ENCODE measurements at places on chromosomes 11 and 22.

GRCh38 chr11:75780888-75781287 is 12.3 kb downstream of the DGAT2 start:
- H3K4me1 ChIP-seq = no peaks in the 10 kb centered on the region
- no peak overlapping the region for H3K4me3 ChIP-seq
- no peak for DNase-seq
- no peak overlapping the region for H3K27ac ChIP-seq
- no peaks in the 10 kb centered on the region for H3K27me3 ChIP-seq
- no peaks in the 10 kb centered on the region for H3K36me3 ChIP-seq

- no peak overlapping the region for H3K27ac ChIP-seq
- H3K4me1 ChIP-seq = no peaks in the 10 kb centered on the region
- no peak for DNase-seq
Measured at GRCh38 chr22:22855617-22856308, 31.9 kb upstream of the IGLL5 start.

GRCh38 chr22:26957897-26958296 is 300.5 kb downstream of the MIAT start:
- no peak for DNase-seq
- no peaks in the 10 kb centered on the region for H3K27me3 ChIP-seq
- no peak overlapping the region for H3K27ac ChIP-seq
- no peaks in the 10 kb centered on the region for H3K4me1 ChIP-seq

DNA sequence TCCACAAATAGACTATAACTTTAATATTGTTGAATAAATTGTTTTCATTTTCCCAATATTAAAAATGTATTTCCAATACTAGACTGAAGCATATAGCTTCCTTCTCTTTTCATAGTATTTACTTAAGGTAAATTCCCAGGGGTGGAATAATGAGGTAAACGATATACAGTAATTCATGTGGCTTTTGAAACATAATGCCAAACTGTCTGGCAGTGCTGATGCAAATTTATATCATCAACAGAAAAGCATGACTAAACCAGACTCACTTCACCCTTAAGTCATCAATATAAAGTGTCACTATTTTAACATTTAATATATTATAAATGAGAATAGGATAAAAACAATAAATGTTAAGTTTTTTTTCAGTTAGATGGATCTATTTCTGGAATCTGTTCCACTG is 13.6 kb downstream of the C2CD3 start:
- H3K4me1 ChIP-seq = no peaks in the 10 kb centered on the region
- no peak overlapping the region for H3K4me3 ChIP-seq
- no peak overlapping the region for H3K27ac ChIP-seq
- peaks cover 19% of the 10 kb centered on the region for H3K36me3 ChIP-seq

DNA sequence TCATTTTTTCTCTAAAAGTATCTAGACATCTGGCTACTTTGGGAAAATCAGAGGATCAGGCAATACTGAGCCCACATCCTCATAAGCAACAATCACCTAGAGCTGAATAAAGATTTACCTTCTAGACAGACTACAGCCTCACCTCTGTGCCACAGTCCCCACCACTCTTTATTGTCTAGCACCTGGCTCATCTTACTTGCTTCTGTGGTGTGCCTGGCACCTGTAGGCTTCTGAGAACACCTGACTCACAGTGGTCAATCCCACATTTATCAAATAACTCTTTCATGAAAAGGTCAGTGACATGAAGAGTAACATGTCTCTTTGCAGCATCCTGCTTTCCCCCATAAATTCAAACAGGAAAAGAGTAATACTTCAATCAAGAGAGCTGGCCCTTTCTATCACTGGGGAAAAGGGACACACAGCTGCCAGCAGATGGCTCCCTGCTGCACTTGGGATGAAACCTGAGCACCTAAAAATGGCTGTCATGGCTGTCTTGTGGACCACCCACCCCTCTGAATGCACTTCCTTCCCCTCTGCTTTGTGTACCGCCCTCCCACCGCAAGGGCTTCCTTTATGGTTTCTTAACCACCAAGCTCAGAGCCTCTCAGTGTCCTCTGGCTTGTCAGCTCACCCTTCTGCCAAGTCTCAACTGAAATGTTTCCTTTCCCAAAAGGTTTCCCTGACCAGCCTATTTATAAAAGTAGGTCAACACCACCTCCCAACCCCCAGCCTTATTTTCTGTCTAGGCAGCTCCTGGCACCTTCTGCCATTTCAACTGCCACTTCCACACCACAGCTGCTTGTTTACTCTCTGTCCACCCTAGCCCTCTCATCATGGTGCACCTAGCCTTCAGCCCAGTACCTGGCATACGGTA is 9.3 kb downstream of the TFIP11 start:
- DNase-seq = no peak
- peaks cover 93% of the 10 kb centered on the region for H3K36me3 ChIP-seq
- no peaks in the 10 kb centered on the region for H3K4me1 ChIP-seq
- H3K27ac ChIP-seq = no peak overlapping the region
- H3K27me3 ChIP-seq = no peaks in the 10 kb centered on the region

- no peaks in the 10 kb centered on the region for H3K36me3 ChIP-seq
- H3K4me1 ChIP-seq = no peaks in the 10 kb centered on the region
- no peak for DNase-seq
Measured at GRCh38 chr11:15170698-15171097, 56.0 kb downstream of the INSC start.

GRCh38 chr22:45296628-45297297 is 12.0 kb downstream of the UPK3A start:
- H3K4me3 ChIP-seq = no peak overlapping the region
- H3K27ac ChIP-seq = no peak overlapping the region
- H3K27me3 ChIP-seq = no peaks in the 10 kb centered on the region
- H3K36me3 ChIP-seq = no peaks in the 10 kb centered on the region
- H3K4me1 ChIP-seq = no peaks in the 10 kb centered on the region
- no peak for DNase-seq

DNA sequence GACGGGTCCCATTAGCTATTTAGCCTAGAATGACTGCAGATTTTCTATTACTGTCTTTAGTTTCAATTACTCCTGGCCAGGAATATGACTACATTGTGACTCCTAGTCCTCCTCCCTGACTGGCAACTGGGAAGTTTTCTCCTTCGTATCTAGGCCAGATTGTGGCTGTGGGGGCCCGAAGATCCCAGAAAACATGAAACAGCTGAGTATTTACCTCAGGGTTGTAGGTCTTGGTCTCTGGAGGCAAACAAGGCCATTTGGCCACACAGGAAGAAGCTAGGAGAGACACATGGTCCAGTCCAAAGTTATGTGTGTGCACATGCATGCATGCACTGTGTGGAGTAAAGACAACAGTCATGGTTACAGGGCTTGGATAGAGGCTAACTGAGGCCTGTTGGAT is 10.2 kb upstream of the GDPD4 start:
- no peak for DNase-seq
- no peak overlapping the region for H3K4me3 ChIP-seq
- no peaks in the 10 kb centered on the region for H3K36me3 ChIP-seq

- no peak for DNase-seq
- no peaks in the 10 kb centered on the region for H3K27me3 ChIP-seq
- H3K27ac ChIP-seq = no peak overlapping the region
- no peak overlapping the region for H3K4me3 ChIP-seq
- no peaks in the 10 kb centered on the region for H3K4me1 ChIP-seq
Measured at GRCh38 chr11:15497366-15497765, 382.6 kb downstream of the INSC start.

DNA sequence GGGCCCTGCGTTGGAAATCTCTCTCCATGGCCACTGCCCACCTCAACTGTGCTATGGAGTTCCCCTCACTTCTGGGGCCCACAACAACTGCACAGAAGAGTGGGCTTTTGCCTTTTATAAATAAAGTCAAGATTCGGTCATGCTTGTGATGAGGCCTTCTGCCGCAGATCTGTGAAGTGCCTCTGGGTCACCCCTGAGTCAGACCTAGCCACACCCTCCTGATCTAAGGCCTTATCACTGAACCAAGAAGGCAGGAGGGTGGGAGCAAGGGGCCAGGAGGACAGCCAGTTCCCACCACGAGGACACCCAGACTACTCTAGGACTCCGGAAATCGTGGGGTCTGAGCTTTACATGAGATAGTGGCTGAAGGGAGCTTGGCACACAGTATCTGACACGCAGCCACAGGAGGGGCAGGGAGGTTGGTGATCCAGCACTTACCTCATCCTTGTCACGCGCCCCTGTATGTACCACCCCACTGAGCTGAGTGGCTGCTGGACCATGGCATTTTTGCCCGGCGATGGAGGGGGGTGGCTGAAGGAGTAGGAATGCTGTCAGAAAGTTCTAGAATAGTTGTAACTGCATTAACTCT is 115.7 kb downstream of the ABTB2 start:
- no peaks in the 10 kb centered on the region for H3K27me3 ChIP-seq
- DNase-seq = no peak
- H3K4me3 ChIP-seq = no peak overlapping the region
- no peak overlapping the region for H3K27ac ChIP-seq
- peaks cover 20% of the 10 kb centered on the region for H3K4me1 ChIP-seq

DNA sequence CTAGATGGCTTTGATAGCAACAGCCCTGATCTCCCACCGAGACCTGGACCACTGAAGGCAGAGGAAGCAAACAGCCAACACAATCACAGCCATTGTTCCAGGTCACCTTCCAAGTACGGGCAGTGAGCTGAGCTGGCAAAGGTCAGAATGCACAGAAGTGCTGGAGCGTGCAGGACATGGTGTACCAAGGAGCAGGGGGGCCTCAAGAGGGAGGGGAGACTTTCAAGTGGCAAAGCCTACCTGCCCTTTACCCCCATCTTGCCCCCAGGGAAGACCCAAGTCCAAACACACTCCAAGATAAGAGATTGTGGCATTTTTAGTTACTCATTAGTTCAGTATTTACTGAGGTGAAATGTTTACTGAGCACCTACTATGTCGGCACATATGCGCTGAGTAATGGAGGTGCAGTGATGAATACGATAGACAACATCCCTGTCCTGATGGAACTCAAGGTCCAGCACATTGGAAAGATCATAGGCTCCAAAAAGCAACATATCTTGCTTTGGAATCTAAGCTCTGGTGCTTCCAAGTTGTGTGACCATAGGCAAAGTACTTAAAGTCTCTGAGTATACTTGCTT is 26.0 kb upstream of the TTC12 start:
- DNase-seq = no peak
- no peaks in the 10 kb centered on the region for H3K36me3 ChIP-seq
- H3K4me3 ChIP-seq = no peak overlapping the region
- H3K4me1 ChIP-seq = no peaks in the 10 kb centered on the region

DNA sequence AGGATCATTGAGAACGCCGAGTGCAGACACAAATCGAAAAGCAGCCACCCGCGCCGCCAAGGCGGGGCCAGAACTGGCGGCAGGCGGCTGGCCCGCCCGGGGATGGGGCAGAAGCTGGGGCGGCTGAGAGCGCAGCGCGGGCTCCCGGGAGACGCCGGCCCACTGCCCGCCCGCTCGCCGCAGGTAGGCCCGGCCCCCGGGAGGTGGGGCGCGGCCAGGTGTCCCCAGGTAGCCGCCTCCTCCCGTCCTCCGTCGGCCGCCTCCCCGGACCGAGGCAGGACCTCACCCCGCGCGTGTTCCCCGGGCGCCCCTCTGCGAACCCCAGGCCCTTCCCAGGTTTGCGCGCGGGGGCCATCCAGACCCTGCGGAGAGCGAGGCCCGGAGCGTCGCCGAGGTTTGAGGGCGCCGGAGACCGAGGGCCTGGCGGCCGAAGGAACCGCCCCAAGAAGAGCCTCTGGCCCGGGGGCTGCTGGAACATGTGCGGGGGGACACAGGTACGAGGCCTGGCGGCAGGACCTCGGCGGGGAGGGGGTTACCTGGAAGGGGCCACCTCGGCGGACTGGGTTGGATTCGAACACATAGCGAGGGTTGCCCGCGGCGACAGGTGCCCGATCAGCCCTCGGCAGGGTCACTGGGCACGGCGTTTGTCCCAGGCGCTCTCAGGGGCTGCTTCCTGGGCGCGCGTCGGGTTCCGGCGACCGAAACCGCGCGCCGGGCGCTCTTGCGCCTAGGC is at the start of gene PRRG4:
Gene PRRG4, plus strand, starts transcription at position 248 of the 733 bp plus-strand sequence. CDS start 603 bp downstream, outside the sequence.
- DNase-seq = peak; percentile 47
- no peak within 1 kb of the TSS for H3K27ac ChIP-seq
- no peaks in the 10 kb centered on the region for H3K27me3 ChIP-seq
- H3K4me3 ChIP-seq = peak within 1 kb of the TSS; percentile 48
- H3K36me3 ChIP-seq = no peaks in the 10 kb centered on the region

DNA sequence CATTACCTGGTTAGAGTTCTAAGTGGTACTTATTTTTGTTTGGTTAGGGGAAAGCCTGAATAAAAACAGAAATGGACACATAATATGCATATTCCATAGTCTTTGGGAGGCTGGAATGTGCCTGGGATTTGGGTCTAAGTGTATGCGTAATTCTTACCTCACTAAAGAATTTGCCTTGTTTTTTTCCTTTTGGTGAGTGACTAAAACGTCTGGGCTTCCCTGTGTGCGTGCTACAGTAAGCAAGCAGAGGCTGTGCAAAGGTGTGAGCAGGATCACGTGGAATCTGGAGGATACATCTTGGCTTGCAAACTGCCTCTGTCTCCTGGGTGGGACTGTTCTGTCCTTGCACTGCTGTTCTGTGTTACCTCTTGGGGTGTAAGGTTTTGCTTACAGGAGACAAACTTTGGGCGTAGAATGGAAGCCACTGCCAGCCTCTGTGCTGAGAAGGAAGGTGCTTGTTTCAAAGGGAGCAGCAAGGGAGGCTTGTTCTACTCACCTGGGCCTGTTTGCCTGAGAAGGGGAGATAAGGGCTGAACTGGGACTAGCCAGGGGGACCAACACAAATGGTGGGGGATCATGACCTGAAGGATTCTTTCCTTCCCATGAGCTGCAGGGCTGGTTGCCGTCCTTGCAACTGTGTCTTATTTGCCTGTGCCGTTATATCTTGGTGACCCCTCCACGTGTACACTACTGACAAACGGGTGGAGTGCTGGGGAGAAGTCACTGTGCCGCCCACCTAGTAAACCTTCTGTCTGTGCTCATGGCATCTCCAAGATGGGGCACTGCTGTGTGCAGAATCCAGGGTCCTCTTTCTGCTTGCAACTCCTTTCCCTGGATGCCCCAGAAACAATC is 4.5 kb downstream of the NEAT1 start:
- peaks cover 24% of the 10 kb centered on the region for H3K4me1 ChIP-seq
- H3K4me3 ChIP-seq = peak overlapping the region; percentile 67
- H3K27ac ChIP-seq = peak overlapping the region; percentile 99
- peaks cover 53% of the 10 kb centered on the region for H3K36me3 ChIP-seq
- peak; percentile 43 for DNase-seq

GRCh38 chr11:120304526-120304925 is 20.6 kb upstream of the TLCD5 start:
- DNase-seq = no peak
- no peak overlapping the region for H3K27ac ChIP-seq
- peaks cover 3% of the 10 kb centered on the region for H3K27me3 ChIP-seq
- no peak overlapping the region for H3K4me3 ChIP-seq

GRCh38 chr22:35731321-35731720 is 13.6 kb downstream of the APOL5 start:
- no peaks in the 10 kb centered on the region for H3K36me3 ChIP-seq
- no peak overlapping the region for H3K4me3 ChIP-seq
- no peak for DNase-seq
- H3K4me1 ChIP-seq = no peaks in the 10 kb centered on the region
